Mesenchymal stem cell (in vitro differentiated cells and primary cell): ENCODE measurements at places on chromosomes 3 and 15.
A peak's percentile ranks its signal among the peaks of the same experiment; 100 is the strongest.

DNA sequence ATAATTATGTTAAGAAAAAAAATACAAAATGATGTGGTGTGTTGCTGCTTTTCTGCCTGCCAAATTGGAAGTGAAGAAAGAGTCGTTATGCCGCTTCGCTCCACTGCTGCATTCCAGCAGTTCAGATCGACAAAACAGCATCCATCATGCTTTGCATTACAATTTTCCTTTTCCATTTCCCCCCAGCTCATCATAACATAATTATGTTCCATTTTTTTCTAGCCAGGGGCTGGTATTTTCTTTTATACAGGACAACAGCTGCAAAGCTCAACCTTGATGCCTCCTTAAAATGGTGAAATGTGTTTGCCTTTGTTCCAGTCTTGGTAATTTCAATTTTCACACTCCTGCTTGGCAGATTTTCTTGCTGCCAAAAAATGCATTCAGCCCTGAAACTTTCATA, 44.9 kb upstream of the KBTBD12 start:
- DNase-seq = no peak

DNA sequence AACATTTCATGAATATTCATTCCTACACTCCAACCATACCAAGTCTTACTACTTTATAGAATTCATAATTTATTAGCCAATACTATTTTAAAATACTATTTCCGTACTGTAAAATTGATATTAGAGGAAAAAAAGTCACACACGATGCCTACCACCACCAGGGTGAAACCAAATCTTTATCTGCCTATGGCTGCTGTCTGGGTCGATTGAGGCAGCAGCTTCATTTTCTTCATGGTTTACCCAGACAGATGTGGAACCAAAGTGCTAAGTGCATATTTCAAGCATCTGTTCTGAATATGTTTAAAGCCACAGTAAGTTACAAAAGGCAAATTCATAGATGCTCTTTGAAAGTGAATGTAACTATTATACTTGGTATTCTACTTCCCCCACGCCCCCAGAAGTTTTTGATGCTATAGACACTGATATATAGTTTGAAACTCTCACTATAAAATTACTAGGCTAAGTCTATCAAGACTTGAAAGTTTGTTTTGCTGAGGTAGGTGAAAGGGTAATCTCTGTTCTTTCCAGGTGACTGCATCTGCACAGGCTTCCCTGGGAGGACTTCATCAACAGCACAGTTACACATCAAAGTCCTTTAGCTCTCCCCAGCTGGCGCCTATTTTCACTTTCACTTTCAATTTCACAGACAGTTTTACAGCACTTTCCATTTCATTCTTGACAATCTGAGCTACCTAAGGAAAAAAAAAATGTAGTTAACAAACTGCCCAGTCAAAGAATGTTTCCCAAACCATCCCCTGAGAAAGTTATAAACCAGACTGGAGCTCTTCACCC, 113.9 kb downstream of the POLQ start:
- DNase-seq = peak; percentile 72

DNA sequence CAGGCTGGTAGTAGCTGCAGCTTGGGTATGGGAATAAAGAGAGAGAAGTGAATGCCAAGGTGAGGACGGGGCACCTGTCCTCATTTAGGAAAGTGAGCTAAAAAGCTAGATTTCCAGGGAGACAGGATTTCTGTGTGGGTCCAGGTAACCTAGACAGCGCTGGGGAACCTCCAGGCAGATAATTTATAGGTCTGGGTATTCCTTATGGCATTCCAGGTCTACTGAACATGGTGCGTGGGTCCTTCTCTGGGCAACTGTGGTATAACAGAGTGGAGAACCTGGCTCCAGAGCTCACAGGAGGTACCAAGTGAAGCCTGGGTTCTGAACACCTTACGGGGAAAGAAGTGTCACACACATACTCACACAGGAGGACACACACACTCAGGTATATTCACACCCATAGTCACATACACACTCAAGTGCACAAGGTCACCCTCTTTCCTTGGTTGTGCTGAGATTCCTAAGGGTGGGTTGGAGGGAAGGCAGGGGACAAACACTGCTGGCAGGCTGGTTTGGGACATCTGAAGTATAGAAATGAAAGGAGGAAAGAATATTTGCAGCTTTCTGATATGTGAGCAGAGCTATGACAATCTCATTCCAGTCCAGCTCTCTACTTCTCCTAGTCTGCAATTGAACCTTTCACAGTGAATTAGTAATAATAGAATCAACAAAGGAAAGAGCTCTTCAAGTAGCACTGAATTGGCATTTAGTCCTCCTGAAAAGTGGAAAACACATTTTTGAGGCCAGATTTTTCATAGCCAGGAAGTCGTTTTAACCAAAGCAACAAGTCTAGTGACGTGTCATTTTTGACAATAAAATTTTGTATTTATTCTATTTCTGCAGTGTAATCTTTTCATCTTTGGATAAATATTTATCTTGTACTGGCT, 37.4 kb upstream of the ITGA11 start:
- no peak for DNase-seq

DNA sequence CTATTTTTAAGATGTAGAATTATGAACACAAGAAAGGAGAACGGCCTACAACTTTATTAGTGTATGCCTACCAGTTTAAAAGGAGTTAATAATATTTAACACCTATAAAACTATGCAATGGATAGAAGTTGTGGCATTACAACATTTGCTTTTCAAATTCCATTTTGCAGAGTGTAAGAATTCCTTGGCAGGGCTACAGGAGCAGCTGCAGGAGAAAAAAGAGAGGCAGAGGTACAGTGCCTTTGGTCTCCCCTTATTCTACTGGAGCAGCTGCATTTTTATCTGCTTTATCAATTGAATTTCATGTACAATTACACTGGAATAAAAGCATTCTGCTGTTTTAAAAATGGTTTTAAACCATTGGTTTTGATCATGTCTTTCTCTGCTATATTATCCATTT, 145.7 kb upstream of the KCNH8 start:
- DNase-seq = no peak

DNA sequence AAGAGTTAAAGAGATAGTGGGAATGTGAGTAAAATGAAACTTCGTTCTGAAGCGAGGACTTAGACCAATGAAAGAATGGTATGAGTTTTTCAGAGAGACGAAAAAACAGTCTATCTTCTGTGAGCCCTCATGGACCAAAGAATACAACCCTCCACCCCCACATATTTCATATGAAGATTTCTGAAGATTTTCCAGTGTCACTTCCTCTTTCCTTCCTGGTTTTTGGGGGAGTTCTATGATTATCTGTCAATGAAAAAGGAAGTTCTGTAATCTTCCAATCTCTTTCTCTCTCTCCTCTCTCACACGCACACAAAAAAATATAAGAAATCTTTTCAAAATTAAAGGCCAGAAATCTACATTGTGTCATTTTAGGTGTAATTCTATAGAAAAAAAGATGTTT, 27.7 kb downstream of the CMSS1 start:
- DNase-seq = no peak

DNA sequence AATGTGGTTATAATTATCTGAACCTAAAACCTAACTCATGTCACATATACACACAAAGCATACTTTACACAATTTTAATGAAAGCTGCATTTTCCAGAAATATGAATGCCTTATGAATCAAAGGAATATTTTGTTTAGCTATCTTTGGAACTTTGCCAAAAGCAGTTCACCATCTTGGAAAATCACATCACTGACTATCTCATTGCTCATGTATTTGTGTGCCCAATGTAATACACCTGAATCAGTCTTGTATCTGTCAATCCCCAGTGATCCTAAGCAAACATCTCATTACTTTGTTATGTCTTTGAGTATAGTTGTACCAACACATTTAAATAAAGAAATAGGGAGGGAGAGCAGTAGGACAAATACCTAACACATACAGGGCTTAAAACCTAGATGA, 15.6 kb upstream of the CD47 start:
- no peak for DNase-seq

DNA sequence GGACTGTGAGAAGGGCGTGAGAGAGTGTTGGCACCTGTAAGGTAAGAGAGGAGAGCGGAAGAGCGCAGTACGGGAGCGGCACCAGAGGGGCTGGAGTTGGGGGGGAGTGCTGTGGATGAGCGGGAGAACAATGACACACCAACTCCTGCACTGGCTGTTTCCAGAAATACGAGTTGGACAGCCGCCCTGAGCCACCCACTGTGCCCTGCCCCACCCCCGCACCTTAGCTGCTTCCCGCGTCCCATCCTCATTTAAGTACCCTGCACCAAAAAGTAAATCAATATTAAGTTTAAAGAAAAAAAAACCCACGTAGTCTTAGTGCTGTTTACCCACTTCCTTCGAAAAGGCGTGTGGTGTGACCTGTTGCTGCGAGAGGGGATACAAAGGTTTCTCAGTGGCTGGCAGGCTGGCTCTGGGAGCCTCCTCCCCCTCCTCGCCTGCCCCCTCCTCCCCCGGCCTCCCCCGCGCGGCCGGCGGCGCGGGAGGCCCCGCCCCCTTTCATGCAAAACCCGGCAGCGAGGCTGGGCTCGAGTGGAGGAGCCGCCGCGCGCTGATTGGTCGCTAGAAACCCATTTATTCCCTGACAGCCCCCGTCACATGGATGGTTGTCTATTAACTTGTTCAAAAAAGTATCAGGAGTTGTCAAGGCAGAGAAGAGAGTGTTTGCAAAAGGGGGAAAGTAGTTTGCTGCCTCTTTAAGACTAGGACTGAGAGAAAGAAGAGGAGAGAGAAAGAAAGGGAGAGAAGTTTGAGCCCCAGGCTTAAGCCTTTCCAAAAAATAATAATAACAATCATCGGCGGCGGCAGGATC, at the start of gene SOX2:
TSS of gene SOX2 (plus strand) at position 601 of the 811 bp plus-strand sequence. CDS start 436 bp downstream, outside the sequence.
- peak; percentile 47 for DNase-seq

DNA sequence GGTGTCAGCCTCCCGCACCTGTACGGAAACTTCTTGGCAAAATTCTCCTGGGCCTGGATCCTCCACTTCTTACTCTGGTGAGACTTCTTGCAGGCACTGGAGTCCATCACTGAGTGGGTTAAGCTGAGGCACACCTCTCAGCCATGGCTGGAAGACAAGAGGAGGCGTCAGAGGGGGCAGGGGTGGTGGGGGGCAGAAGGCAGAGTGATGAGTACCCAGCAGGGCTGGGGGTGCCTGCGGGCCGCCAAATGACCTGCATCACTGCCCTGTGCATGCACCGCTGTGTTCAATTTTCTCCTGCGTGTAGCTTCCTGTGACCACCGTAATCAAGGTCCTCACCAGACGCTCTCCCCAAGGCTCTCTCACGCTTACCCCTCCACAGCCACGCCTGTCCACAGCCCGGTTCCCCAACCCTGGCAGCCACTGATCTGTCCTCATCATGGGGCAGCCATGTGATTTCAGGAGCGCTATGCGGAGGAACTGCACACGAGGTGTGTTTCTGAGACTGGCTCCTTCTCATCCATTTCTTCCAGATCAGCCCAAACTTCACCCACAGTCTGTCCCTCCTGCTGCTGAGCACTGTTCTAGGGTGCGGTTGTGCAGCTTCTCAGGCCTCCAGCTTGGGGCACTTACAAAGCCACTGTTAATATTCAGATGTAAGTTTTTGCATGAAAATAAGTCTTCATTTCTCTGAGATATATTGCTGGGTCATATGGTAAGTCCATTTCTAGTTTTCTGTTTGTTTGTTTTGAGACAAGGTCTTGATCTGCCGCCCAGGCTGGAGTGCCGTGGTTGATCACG, 5.2 kb downstream of the C3orf22 start:
- no peak for DNase-seq

GRCh38 chr3:312911-313310, 116.3 kb downstream of the CHL1 start:
- DNase-seq = no peak

DNA sequence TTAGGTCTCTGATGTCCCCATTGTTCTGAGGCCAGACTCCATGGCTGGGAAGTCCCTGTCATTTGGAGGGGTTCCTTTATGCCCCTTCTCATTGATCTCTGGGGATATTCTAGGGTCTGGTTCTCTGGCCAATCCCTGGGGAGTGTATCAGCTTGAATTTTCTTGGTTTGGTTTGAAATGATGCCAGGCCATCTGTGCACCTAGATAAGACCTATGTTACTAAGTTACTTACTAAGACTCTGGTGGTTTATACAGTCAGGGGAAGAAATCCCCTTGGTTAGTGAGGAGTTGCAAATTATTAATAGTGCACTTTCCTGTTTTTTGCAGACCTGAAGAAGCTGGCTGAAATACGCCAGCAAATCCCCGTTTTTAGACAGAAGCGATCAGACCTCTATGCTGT, 20.3 kb downstream of the NIT2 start:
- no peak for DNase-seq

DNA sequence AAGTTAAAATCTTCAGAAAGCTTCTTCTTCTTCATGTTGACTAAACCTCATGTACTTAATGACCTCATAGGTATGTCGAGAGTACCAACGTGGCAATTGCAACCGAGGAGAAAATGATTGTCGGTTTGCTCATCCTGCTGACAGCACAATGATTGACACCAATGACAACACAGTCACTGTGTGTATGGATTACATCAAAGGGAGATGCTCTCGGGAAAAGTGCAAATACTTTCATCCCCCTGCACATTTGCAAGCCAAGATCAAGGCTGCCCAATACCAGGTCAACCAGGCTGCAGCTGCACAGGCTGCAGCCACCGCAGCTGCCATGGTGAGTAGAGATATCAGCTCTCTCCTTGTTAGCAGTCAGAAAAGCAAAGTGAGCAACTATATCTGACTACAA, 176.5 kb downstream of the MBNL1 start:
- DNase-seq = no peak

DNA sequence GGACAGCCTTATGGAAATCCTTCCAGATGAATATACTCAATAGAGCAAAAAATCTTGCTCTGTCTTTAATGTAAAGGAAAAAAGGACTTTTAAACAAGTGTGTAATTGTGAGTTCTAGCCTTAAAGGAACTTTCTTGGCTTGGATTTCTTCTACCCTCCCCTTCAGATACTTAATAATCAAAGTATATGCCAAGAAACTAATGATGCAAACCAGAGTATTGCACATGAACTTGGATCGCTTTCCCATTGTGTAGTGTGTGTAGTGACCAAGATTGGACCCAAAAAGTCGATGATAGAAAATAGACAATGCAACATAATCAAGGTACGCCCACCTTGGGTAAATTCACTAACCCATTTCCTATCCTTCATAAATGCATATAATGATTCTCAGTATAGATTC, 123.8 kb downstream of the TIGIT start:
- no peak for DNase-seq

- no peak for DNase-seq
These were observed 7.0 kb downstream of the CEP152 start for GRCh38 chr15:48803877-48804276.

- DNase-seq = no peak
These were observed 14.1 kb downstream of the PARL start for GRCh38 chr3:183870563-183870962.
